Heart left ventricle (tissue), 16 donors: ENCODE measurements at places on chromosomes 5 and 9. TPM values are rescaled to one million over a fixed set of nuclear protein-coding genes. Genes with fewer than 3 reads are reported as not detected.

Gene SEMA4D
- 33.4 TPM for total RNA-seq

Gene STKLD1
- total RNA-seq, result 0.40 TPM

Gene ARID3C
- total RNA-seq, result 0.20 TPM

Gene LHX3
- total RNA-seq, result not detected

Gene GPR150
- total RNA-seq, result not detected

Gene FAM78A
- 35.1 TPM for total RNA-seq

Gene CNOT6
- 13.0 TPM for total RNA-seq

Gene RAI14
- total RNA-seq, result 16.1 TPM

Gene ANKRD20A1
- total RNA-seq, result 1.6 TPM

Gene HABP4
- 24.4 TPM for total RNA-seq

Gene ZNF300
- total RNA-seq, result 0.67 TPM

Gene PCDH12
- total RNA-seq, result 23.9 TPM

Gene FOXD4L4
- total RNA-seq, result not detected

Gene CTXN3
- total RNA-seq, result not detected

Gene IRX2
- 2.1 TPM for total RNA-seq

Gene CDK7
- 9.6 TPM for total RNA-seq

Gene UAP1L1
- 11.2 TPM for total RNA-seq

Gene ENTPD2
- total RNA-seq, result 2.9 TPM

Gene TCF7
- 1.2 TPM for total RNA-seq

Gene LECT2
- not detected for total RNA-seq

Gene ADCY2
- total RNA-seq, result 0.14 TPM

Gene F2RL2
- 1.3 TPM for total RNA-seq

Gene STPG3
- total RNA-seq, result not detected

Gene LURAP1L
- 3.0 TPM for total RNA-seq

Gene SLC25A48
- total RNA-seq, result not detected

Gene NOXA1
- total RNA-seq, result 2.7 TPM

Gene FBP2
- total RNA-seq, result not detected

Gene KCNIP1
- total RNA-seq, result 1.2 TPM

Gene CCL27
- total RNA-seq, result not detected

Gene IFNA13
- total RNA-seq, result not detected

Gene FGF18
- total RNA-seq, result 23.1 TPM

Gene PDZD2
- 116 TPM for total RNA-seq

Gene MYMK
- not detected for total RNA-seq

Gene TRPM6
- total RNA-seq, result 0.56 TPM

Gene PTPN3
- 77.0 TPM for total RNA-seq

Gene FREM1
- total RNA-seq, result 1.8 TPM

Gene CDH12
- total RNA-seq, result not detected

Gene SLC6A18
- not detected for total RNA-seq

Gene SLC36A3
- not detected for total RNA-seq
